ENCODE measurements at places on chromosomes 13 and 19. TPM values are rescaled to one million over a fixed set of nuclear protein-coding genes. Genes with fewer than 3 reads are reported as not detected.

Gene CD22
- 50.4 TPM for total RNA-seq

Gene KCNN1
- total RNA-seq, result under 0.01 TPM

Gene ZNF540
- total RNA-seq, result 7.5 TPM

Gene MTMR6
- total RNA-seq, result 44.1 TPM

Gene FSD1
- 0.73 TPM for total RNA-seq

Gene NLRP5
- total RNA-seq, result not detected

Gene PLIN5
- total RNA-seq, result 0.21 TPM

Gene STARD13
- total RNA-seq, result 0.84 TPM

Gene SLC15A1
- not detected for total RNA-seq

Gene LILRB1
- 13.6 TPM for total RNA-seq

Gene ZNF98
- total RNA-seq, result 0.21 TPM

Gene ZNF583
- 1.0 TPM for total RNA-seq

Gene BBC3
- 8.4 TPM for total RNA-seq

Gene ZIM2
- total RNA-seq, result not detected

Gene CDX2
- total RNA-seq, result not detected

Gene PPP6R1
- 62.5 TPM for total RNA-seq

Gene GSX1
- total RNA-seq, result not detected

Measured in mononuclear cell (primary cell).